Esophagus squamous epithelium (tissue), 5 donors: ENCODE measurements at places on chromosomes 4 and X. TPM values are rescaled to one million over a fixed set of nuclear protein-coding genes. Genes with fewer than 3 reads are reported as not detected.

Gene ELF4
- 14.1 TPM for total RNA-seq

Gene VEGFD
- 0.61 TPM for total RNA-seq

Gene COL4A5
- 9.9 TPM for total RNA-seq

Gene SOD3
- total RNA-seq, result 10.7 TPM

Gene ATXN3L
- total RNA-seq, result not detected

GRCh38 chr4:145791988-145792387 lies 112.0 kb downstream of the C4orf51 start:
- DNase-seq, result no peak

- no peak for DNase-seq
These were observed 182.9 kb upstream of the PBDC1 start for GRCh38 chrX:75989806-75990590.

DNA sequence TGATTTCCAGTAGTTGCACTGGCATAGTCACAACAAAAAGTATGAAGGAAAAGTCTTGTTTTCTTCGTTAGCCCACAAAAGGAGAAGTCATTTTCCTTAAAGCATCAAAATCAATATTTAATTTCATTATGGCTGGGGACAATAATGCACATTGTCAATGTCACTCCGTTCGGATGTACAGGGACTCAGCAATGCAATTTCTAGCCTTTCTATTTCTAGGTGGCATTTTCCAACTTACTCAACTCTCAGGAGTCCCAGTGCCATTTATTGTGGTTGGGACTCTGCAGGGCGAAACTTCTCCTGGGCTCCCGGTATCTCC lies 99.6 kb downstream of the CEP135 start:
- no peak for DNase-seq
